ENCODE measurements at places on chromosomes 7 and 10. TPM values are rescaled to one million over a fixed set of nuclear protein-coding genes. Genes with fewer than 3 reads are reported as not detected.
A peak's percentile ranks its signal among the peaks of the same experiment; 100 is the strongest.

The NAMPT gene
- total RNA-seq: 379 TPM

DNA sequence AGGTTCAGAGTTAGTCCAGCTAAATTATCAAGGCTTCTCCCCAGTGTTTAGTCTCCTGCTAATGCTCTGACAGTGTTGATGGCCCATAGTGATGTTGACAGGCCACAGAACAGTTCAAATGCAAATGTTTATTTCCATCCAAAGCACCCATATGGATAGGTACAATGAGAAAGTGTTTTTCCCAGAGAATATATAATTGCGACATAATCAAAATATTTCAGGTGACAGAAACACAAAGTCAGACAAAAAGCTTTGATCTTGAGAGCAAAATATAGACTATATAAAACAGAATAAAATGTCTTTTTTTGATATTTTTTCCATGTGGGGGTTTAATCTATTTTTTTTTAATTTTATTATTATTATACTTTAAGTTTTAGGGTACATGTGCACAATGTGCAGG is 642.3 kb upstream of the SEMA3D start:
- no peak for DNase-seq

The RTKN2 gene
- 2.9 TPM for total RNA-seq

DNA sequence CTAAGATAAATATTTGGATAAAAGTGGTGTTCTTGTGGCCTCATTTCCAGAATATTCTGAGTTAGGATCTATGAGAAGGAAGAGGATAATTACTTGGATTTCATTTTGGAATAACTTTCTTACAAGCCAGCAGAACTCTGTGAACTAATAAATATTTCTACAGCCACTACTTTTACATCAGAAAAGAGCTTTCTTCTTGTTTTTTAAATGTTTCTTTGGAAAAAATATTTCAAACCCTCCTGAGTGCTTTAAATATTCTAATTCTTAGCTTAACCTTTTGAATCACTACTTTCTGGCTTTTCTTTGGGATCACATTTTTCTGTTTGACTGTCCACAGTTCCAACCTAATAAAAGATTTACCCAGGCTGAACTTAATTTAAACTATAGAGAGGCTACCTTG is 279.2 kb upstream of the PHYHIPL start:
- DNase-seq: no peak

- DNase-seq: peak; percentile 11
Observed at GRCh38 chr10:118594392-118595063, 920 bp downstream of the PRLHR start.

The WNT16 gene
- total RNA-seq: not detected

DNA sequence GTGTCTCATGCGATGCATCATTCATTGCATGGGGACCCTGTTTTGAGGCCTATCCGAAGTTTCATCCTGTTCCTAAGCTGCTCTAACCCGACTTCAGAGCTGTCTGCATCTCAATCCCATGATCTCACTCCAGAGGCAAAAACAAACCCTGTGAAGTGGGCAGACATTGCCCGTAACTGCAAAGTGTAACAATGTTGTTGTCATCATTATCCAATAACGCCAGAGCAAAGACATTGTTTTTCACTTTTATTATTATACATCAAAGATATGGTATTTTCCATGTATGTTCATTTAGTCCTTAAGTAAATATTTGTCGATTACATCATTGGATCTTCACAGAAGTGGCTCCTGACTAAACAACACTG is 246.7 kb downstream of the KLF6 start:
- DNase-seq: no peak

DNA sequence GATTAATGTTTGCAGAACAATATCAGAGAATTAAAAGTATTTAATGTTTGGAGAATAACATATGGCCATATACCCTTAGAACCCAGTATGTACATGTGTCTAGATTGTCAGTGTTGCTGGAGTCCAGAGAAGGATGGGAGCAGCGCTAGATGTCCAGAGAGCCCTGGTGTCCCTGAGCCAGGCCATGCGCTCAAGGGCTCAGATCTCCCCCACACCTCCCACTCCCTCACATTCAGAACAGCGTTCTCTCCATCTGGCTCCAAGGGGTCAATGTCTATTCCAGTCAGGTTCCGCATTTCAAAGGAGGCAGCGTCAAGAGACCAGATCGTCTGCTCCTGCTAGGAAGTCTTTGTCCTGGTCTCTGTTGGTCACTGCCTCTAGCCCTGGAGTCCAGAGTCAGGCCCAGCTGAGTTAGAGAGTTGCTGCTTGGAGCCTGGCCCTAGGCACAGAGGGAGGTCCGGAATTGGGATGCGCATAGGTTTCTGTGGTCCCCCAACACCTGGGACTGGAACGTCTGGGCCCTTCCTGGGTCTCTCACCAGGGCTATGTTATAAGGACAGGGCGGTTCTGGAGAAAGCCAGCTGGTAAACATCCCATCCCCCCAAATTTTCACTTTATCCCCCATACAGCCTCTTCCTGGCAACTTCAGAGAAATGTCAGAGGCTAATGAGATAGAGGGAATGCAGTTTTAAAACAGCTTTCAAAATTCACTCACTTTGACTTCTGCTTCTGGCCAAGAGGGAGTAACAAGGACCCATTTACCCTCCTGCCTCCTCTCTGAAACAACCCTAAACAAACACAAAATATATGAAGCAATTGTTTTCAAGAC is 6.5 kb upstream of the WDR86 start:
- DNase-seq: no peak

GRCh38 chr7:100826514-100827329 is 601 bp downstream of the EPHB4 start:
- no peak for DNase-seq

The SNCG gene
- total RNA-seq: not detected

The KCNIP2 gene
- 3.2 TPM for total RNA-seq

- no peak for DNase-seq
Observed at GRCh38 chr10:75403939-75404814, 2.6 kb upstream of the ZNF503 start.

Measured in activated T-helper 2 cell treated with anti-CD3 and anti-CD28 coated beads, Interferon-gamma antibody, Interleukin-2, Interleukin-4, amounts not matched to agents 10 μg/mL and 5 μg/mL and 100 μg/mL, durations not matched to agents 14 hours and 24 hours and 36 hours (primary cell).